ENCODE measurements at places on chromosomes 11 and 22.
A peak's percentile ranks its signal among the peaks of the same experiment; 100 is the strongest.

GRCh38 chr11:72333661-72334060 is 89.7 kb upstream of the PHOX2A start:
- DNase-seq, result peak; percentile 8

GRCh38 chr11:16278979-16279378 is 77.4 kb downstream of the SOX6 start:
- no peak for DNase-seq

DNA sequence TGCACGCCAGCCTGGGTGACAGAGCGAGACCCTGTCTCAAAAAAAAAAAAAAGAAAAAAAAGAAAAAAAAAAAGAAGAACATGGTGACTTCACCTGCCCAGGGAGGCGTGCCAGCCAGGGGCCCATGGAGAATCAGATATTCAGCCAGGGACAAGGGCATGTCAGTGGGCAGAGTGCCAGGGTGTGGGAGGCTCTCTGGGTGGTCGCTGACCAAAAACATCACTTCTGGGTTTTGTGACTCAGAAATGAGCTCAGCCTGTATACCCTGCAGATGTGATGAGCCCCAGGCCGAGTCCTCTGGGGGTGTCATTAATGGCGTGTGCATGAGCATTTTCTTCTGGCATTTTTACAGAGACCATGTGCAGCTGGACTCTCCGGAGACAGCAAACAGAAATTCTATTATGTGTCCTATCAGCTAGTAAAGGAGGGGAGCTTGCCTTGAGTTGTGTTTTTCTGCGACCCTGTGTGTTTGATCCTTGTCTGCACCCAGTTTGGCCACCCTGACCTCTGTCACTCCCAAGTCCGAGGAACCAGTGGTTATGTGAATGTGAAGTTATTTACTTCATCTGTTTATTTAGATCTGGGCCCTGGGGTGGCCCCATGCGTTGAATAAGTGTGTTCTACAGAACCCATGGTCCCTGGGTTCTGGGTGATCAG is 53.6 kb downstream of the BCR start:
- DNase-seq, result no peak

GRCh38 chr11:93861808-93862207 is 11.4 kb upstream of the VSTM5 start:
- no peak for DNase-seq

GRCh38 chr11:56497010-56497409 is 5.8 kb upstream of the OR5M8 start:
- DNase-seq, result no peak

- no peak for DNase-seq
Observed at GRCh38 chr11:13222285-13222684, 55.3 kb upstream of the BMAL1 start.

- peak; percentile 62 for DNase-seq
Observed at GRCh38 chr11:118607401-118608359, at the start of gene PHLDB1. TSS of gene PHLDB1 (plus strand) at chr11:118607615. CDS start at chr11:118613837, 6,222 bp downstream.

DNA sequence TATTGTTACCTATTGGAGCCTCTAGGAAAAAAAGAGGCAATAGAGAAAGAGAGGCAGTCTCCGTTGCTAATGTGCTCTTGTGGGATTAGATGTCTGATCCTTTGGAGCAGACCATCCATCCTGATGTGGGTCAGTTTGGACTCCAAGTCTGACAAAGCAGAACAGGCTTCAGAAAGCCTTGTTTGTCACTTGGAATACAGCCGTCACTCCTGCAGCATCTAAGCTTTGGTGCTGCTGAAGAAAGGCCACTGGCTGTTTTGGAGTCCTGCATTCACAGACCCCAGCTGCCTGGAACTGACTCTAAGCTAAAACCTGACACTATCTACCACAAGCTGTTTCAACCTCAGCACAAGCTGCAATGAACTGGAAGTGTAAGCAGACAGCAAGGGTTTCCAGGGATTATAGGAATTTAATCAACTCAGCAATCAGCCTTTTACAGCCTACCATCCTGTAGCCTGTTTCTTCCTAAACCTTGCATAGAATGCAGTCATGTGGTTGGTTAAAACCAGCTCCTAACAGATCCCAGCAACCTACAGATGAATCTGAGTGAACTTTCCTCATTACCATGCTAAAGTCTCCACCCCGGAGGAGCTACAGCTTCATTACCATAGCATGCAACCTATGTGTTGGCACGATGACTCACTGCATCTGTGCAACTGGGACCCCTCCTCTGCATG is 3.7 kb upstream of the PLAAT4 start:
- DNase-seq, result no peak

DNA sequence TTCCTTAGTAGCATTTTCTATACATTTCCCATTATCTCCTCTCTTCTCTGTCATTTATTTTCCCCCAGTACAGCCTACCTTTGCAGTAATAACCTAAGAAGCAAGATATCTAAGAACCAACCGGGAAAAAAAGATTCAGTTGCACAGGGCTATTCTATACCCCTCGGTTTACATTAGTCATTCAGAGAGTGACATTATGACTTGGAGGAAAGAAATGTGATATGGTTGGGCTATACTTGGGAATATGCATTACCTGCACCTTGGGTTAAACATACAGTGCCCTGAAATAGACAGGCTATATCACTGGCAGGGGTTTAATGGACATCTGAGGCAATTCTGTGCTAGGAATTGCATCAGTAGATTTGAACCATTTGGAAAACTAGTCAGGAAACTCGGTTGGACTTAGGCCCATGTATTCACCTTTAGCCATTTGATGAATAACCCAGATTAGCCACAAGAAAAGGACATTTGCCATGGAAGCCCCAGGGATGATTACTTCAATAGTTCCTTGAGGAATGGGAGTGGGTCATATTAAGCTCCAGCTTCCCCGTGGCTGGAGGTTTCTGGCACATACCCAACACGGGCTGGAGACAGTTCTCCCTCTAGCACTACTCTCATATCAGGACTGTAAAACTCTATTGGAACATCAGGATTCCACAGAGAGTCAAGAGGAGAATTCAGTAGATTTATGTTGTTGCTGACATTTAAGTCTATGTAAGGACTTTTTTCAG is 973.2 kb downstream of the NTM start:
- DNase-seq, result no peak

- DNase-seq, result no peak
Observed at GRCh38 chr11:131430473-131431208, 60.2 kb downstream of the NTM start.

GRCh38 chr22:46770726-46771125 is 8.3 kb downstream of the TBC1D22A start:
- DNase-seq, result no peak

- no peak for DNase-seq
Observed at GRCh38 chr22:43312608-43313007, 30.6 kb downstream of the SCUBE1 start.

DNA sequence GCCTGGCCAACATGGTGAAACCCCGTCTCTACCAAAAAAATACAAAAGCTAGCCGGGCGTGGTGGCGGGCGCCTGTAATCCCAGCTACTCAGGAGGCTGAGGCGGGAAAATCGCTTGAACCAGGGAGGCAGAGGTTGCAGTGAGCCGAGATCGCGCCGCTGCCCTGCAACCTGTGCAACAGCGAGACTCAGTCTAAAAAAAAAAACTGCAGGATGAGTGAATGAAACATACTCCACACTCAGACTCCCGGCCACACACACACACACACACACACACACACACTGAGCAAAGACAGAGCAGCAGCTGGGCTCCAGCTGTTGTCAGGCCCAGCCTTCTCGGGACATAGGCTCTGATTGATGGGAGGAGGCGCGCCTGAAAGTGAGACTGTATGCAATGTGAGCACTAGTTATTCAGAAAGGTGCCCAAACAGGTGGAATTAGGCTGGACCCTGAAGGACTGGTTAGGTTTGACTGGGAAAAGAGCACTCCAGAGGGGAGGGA is 1.5 kb upstream of the PLEKHA7 start:
- no peak for DNase-seq

GRCh38 chr11:60334005-60334620 is 7.1 kb downstream of the MS4A6E start:
- DNase-seq, result peak; percentile 32

GRCh38 chr11:128824191-128825049 is 42.7 kb downstream of the KCNJ1 start:
- no peak for DNase-seq

- DNase-seq, result no peak
Observed at GRCh38 chr22:25668437-25668836, 73.6 kb upstream of the MYO18B start.

DNA sequence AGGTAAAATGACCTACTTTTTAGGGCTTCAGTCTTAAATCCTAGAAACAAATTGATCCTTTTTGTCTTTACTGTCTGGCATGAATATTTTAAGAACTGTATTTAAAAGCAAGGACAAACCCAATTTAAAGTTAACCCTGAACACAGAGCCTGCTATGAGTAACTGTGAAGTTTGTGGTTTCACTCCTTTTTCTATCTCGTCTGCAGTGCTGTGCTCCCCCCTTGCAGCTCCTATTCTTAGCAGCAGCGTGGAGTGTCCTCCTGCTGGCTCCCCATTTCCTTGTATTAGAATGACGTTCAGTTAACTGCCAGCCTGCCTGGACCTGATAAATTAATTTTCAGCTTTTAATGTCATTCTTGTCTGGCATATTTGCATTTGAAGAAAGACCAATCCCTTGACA is 40.0 kb upstream of the LRRC4C start:
- no peak for DNase-seq

DNA sequence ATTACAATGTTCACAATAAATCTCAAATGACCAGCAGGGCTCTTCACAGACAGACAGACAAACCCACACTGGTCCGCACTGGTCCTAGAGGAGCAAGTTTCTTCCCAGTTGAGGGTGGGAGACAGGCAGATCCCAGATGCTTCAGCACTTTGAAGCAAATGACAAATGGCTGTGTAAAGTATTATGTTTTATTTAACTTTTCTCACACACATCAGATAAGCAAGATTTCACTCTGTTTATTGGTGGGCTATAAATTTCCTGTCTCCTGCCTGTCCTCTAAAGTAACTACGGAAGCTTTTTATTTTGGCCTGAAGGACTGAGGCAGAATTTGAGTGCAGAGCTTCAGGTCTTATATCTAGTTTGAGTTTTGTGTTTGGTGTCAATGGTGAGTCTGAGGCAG is 174.7 kb upstream of the MTNR1B start:
- DNase-seq, result no peak

- DNase-seq, result no peak
Observed at GRCh38 chr11:128502726-128503125, 84.6 kb downstream of the ETS1 start.

- no peak for DNase-seq
Observed at GRCh38 chr22:32354360-32355351, 3.0 kb upstream of the RFPL3 start.

- no peak for DNase-seq
Observed at GRCh38 chr11:2774173-2775082, 74.6 kb upstream of the KCNQ1OT1 start.

- DNase-seq, result no peak
Observed at GRCh38 chr11:2725368-2726300, 25.8 kb upstream of the KCNQ1OT1 start.

DNA sequence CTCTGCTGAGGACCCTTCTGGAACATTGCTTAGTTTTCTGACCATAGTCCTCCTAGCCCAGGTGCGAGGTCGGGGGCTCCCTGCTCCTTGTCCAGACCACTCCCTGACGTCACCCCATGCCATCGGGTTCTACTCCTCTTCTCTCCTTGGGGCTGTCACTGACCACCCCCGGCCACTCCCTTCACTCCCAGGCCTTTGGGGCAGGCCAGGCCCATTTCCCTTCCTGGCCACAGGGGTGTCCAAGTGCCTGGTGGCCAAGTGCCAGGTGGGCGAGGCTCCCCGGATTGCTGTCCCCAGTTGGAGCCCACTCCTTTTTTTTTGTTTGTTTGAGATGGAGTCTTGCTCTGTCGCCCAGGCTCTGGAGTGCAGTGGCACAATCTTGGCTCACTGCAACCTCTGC is 19.5 kb downstream of the MRGPRD start:
- DNase-seq, result no peak

DNA sequence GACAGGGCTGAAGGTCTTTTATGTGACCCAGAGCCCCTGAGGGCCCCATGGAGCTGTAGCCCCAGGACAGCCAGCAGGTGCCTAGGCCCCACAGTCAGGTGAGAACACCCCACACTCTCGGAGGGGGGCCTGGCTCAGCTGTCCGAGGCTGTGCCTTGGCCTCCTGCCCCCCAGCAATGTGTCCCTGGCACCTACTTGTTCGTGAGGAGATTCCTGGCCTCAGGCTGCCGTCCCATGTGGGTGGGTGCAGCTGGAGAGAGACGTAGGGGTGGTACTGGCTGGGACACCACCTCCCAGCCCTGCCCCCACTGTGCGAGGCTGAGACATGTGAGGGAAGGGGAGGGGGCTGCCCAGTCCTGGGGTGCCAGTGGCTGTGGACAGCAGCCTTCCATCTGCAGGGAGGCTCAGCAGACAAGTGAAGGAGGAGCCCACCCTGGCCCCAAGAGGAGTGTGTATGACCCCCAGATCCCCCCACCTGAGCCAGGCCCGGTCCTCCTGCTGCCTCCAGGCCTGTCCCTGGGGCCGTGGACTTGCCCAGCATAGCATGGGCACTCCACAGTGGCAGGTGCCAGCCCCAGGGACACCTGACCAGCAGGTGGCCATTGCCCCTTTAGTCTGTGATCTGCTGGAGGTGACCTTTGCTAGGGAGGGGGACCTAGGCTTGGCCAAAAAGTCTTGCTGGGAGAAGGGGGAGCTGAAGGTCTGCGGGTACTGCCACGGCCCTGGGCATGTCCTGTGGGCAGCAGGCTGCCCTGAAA is 17.0 kb downstream of the IL17REL start:
- no peak for DNase-seq

DNA sequence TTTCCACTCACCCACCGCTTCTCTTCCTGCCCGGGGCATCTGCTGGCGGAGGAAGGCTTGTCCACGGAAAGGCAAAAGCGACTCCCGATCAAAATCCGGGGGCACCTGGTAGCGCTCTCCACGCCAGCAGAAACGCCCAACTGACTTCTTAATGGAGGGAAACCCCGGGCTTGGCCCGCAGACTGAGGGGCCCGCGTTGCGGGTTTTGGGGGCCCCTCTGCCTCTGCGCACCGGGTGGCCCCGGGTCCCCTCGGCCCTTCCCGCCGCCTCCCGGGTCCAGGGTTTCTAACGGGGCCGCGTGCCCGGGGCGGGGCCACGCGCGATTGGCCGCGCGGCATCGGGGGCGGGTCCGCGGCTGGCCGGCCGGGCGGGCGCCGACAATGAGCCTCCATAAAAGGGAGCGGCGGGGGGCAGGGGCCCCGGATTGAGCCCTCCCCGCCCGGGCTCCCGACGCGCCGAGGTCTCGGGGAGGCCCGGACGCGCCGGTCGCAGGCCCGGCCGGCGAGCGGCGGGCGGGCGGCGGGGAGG is at the start of gene SPINDOC:
Gene SPINDOC (plus strand): TSS at position 422 of the 528 bp plus-strand sequence. CDS start 231 bp downstream, outside the sequence.
- peak; percentile 53 for DNase-seq

GRCh38 chr11:30451167-30451566 is 128.3 kb downstream of the ARL14EP start:
- DNase-seq, result no peak

GRCh38 chr11:73194593-73194992 is 23.5 kb upstream of the P2RY2 start:
- no peak for DNase-seq

- no peak for DNase-seq
Observed at GRCh38 chr11:64660205-64660604, 62.8 kb downstream of the NRXN2 start.

- DNase-seq, result peak; percentile 43
Observed at GRCh38 chr22:50526834-50527801, 1.7 kb upstream of the SCO2 start.

Measured in activated CD4-positive, alpha-beta T cell treated with anti-CD3 and anti-CD28 coated beads for 4 hours (primary cell).